ENCODE measurements at places on chromosomes 2 and 18. TPM values are rescaled to one million over a fixed set of nuclear protein-coding genes. Genes with fewer than 3 reads are reported as not detected.

GRCh38 chr2:30205456-30205855 is 25.9 kb upstream of the LBH start:
- H3K36me3 ChIP-seq, result no peaks in the 10 kb centered on the region
- no peak for DNase-seq
- H3K27ac ChIP-seq, result no peak overlapping the region
- no peak overlapping the region for H3K4me3 ChIP-seq
- H3K4me1 ChIP-seq, result peaks cover 6% of the 10 kb centered on the region

DNA sequence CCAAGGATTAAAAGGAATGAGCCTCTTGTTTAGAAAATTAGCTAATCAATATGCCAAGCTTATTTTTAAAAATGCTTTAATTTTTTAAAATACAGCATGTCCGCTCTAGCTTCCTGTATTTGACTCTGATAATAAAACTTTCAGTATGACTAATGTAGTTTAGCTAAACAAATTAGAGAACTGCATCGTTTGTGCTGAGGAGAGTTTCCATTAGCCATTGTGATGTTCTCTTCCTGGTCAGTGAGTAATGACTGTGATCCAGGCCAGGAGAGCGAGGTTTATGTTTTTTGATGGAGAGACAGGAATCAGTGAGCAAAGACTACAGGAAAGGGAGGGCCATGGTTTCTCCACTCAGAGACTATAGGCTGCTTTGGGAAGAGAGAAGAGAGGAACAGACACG is 237.2 kb upstream of the ETAA1 start:
- H3K4me1 ChIP-seq, result peaks cover 11% of the 10 kb centered on the region
- DNase-seq, result no peak
- H3K27ac ChIP-seq, result no peak overlapping the region
- H3K36me3 ChIP-seq, result no peaks in the 10 kb centered on the region
- H3K27me3 ChIP-seq, result no peaks in the 10 kb centered on the region

- no peaks in the 10 kb centered on the region for H3K27me3 ChIP-seq
- peaks cover 31% of the 10 kb centered on the region for H3K4me1 ChIP-seq
- DNase-seq, result no peak
- H3K27ac ChIP-seq, result peak overlapping the region; percentile 50
- peaks cover 11% of the 10 kb centered on the region for H3K36me3 ChIP-seq
These were observed 86.1 kb downstream of the SLC25A12 start for GRCh38 chr2:171807831-171808393.

DNA sequence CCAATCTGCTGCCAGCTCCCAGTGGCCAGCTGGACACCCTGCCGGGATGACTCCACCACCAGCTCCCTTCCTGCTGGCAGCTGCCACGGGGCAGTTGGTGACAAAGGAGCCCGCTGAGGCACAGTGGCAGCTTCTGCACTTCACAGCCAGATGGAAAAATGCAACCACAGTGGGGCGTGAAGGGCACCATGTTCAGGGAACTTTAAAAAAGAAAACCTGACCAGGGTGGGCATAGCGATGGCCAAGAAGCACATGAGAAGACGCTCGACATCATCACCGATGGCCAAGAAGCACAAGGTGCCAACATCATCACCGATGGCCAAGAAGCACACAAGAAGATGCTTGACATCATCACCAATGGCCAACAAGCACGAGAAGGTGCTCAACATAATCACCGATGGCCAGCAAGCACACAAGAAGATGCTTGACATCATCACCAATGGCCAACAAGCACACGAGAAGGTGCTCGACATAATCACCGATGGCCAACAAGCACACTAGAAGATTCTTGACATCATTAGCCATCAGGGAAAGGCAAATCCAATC is 243.5 kb downstream of the EIPR1 start:
- H3K36me3 ChIP-seq, result peaks cover 7% of the 10 kb centered on the region
- no peak for DNase-seq
- H3K27ac ChIP-seq, result no peak overlapping the region
- no peaks in the 10 kb centered on the region for H3K27me3 ChIP-seq
- peaks cover 6% of the 10 kb centered on the region for H3K4me1 ChIP-seq
- no peak overlapping the region for H3K4me3 ChIP-seq

The MYOM1 gene
- total RNA-seq, result 1.2 TPM

DNA sequence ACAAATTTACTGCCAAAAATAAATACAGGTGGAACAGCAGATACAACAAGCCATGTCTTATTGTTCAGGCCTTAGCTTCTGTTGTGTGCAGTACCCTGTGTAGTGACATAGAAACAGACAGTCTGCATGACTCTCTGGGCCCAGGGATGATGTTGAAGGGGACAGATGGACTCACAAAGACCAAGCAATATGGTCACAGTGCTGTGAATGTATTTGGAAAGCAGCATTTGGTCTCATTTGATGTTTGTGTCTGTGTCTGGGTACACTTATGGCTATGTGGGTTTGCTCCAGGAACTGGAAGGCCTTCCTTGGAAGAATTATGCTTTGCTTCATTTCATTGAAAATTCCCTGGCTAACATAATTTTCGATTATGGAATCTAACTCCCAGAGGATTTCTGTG is 158.5 kb downstream of the CDC42EP3 start:
- H3K4me3 ChIP-seq, result no peak overlapping the region
- no peak overlapping the region for H3K27ac ChIP-seq
- DNase-seq, result no peak
- H3K4me1 ChIP-seq, result peaks cover 2% of the 10 kb centered on the region

All from mesothelial cell of epicardium (in vitro differentiated cells).